ENCODE measurements at places on chromosomes 7 and 10.

DNA sequence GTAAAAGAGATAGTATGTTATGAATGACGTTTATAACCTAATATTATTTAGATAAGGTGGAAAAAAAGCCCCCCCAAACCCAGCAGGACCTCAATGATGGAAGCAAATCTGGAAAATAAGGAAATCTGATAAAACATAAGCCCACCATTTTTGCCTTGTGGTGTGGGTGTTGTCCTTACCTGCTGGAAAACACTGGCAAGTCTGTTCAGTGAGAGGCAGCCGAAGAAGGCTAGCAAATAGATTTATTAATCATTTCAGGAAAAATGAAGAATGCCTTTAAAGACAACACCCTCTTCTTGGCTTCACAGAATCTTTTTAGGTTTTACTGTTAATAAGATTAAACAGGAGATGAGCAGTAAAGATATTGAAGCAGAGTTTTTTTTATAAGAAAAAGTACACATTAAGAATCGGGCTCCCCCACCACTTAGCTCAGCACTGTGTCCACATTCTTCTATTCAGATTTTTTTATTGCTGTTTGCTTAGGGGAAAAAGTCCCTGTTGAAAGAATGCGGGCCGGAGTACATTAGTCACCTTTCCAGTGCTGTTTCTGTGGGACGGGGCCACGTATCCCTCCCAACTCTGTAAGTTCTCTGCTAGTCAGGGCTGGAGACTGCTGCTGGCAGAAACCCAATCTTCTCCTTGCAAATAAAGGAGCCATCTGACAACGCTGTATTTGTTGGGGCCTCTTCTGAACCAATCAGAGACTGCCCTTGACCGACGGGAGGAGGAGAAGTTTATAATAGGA, 104.1 kb downstream of the EVX1 start:
- DNase-seq: peak; percentile 58

GRCh38 chr10:8556321-8556720, 501.8 kb downstream of the GATA3 start:
- DNase-seq: no peak

- no peak for DNase-seq
These were observed 16.3 kb downstream of the CYP2W1 start for GRCh38 chr7:999149-999879.

GRCh38 chr10:106857213-106857612, 307.3 kb downstream of the SORCS1 start:
- no peak for DNase-seq
